ENCODE measurements at places on chromosomes 7 and 10.

DNA sequence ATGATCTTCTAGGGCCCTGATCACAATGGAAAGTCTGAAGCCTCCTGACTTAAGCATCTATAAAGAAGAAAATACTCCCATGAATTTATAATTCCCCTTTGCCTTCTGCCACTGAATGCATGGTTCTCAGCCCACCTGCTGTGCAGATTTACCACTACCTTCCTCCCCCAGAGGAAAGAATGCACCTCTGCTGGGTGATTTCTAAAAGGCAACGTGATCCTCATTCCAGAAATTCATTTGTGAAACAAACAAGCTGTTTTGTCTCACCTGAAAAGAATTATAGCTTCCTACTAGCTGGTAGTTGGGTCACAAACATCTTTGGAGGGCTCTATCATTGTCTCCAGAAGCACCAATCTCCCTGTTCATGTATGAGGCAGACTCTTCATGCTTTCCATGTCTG is 320.2 kb downstream of the CDC14C start:
- no peak for DNase-seq

DNA sequence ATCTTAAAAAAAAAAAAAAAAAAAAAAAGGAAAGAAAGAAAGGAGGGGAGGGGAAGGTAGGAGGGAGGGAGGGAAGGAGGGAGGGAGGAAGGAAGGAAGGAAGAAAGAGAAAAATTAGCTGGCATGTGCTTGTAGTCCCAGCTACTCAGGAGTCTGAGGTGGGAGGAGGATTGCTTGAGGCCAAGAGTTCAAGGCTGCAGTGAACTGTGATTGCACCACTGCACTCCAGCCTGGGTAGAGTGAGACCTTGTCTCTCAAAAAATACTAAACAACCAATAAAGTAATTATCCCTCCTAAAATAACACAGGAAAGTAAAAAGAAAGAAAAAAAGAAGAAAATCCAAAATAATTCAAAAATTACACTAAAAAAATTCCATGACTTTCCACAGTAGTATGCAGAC is 13.8 kb upstream of the NRF1 start:
- DNase-seq = no peak

DNA sequence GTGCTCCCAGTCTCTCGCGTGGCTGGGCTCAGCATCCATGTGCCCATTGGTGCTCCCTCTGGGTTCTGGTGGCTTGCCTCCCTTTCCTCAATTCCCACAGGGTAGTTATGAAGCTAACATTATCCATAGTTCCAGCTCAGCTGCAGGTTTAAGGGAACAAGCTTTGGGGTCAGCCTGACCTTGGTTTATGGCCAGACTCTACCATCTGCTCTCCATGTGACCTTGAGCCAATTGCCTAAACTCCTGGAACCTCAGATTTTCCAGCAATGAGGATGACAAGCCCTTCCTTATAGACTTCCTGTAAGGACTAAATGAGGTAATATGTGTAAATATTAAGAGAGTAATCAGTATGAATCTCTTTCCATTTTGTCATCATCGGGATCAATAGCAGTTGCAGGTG is 10.1 kb upstream of the SLC29A3 start:
- no peak for DNase-seq

GRCh38 chr10:71213127-71213621 is 804 bp downstream of the UNC5B start:
- no peak for DNase-seq

- DNase-seq = peak; percentile 60
These were observed 37.8 kb upstream of the PSAP start for GRCh38 chr10:71888623-71889387.

DNA sequence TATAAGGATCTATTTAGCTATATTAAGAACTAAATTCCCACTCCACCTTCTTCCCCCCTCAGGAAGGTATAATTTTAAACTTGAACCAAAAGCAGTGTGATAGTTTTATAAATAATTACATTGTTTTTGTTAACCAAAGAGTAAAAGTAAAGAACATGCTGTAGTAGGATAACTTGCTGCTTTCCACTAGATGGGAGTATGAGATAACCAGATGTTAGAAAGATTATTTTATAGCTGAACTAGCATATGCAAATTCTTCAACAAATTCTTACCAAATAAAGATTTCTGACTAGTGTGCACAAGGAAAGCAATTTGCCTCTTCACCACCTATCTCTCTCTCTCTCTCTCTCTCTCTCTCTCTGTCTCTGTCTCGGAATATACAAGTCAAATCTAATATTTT is 31.8 kb downstream of the TES start:
- no peak for DNase-seq

- DNase-seq = no peak
These were observed 7.9 kb downstream of the NUB1 start for GRCh38 chr7:151349507-151349853.

GRCh38 chr10:46323176-46323575 is 36.4 kb downstream of the ANTXRL start:
- DNase-seq = no peak

GRCh38 chr7:84113286-84113685 is 81.3 kb downstream of the SEMA3A start:
- DNase-seq = no peak

DNA sequence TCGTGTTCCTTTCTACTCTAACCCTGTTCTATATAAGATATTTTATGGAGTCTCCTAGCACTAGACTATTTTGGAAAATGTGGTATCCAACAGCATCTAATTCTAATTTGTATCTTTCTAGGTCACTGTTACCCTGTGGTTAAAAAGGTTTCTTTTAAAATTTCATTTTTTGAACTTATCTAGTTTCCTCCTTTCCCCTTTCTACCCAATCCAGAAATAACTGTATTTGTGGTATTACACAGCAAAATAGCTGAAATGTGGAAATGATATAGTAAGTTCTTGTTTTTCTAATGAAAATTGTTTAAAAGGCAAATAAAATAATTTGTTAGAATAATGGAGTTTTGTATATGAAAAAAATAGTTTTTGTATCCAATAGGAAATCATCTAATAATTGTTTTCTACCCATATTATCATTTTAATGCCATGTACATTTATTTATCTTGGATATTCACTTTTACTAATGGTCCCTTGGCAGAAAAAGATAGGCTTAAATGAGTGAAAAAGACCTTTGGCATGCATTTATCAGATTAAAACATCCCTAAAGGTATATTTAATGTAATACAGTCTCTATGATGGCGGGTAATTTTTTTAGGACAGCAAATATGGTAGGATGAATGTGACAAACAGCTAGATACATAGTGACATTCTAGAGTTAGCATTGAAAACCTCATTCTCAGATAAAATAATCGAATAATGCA is 175.5 kb upstream of the PLXDC2 start:
- no peak for DNase-seq

DNA sequence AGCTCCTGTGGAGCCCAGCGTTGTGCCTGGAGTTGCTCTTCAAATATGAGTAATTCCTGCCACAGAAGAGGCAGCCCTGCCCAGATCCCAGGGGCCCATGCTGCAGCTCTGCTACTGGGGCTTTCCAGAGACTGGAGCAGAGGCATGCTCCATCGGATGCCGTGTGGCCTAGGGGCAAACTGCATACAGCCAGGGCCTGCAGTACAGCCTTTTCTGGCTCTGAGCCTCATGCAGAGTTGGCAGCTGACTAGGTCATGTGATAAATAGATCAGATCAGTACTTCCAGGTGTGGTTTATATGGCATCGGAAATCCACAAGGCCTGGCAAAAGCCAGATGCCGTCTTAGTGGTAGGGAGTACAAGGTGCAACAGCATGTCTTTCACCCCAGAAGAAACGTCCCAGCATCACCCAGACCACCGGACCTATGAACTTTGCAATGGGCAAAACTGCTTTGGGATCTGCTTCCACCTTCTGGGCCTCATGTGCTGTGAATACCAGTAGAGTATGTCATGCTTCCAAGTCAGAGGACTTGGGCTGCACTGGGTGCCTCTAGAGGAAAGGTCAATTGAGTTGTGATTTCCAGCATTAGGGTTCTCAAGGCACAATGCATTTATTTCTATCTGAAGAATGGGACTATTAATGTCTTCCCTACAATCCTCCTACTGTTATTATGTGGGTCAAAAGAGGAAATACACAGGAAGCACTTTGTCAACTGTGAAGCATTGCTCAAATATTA is 250.7 kb upstream of the ZNF32 start:
- no peak for DNase-seq

- no peak for DNase-seq
These were observed 2.6 kb downstream of the PLEKHS1 start for GRCh38 chr10:113754125-113754524.

DNA sequence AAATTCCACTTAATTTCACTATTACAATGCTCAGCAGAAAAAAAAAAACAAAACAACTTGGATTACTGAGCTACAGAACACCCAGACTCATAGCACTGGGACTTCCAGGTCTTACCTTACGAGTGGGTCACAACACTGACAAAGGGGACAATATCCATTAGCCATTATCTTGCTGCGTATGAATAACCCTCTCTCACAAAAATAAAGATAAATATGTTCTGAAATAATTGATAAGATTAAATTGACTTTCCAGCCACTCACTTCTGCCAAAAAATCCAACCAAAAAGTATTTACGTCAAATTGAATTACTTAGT is 128.7 kb downstream of the PKD1L1 start:
- DNase-seq = no peak

GRCh38 chr7:3028758-3029093 is 14.9 kb downstream of the CARD11 start:
- no peak for DNase-seq

DNA sequence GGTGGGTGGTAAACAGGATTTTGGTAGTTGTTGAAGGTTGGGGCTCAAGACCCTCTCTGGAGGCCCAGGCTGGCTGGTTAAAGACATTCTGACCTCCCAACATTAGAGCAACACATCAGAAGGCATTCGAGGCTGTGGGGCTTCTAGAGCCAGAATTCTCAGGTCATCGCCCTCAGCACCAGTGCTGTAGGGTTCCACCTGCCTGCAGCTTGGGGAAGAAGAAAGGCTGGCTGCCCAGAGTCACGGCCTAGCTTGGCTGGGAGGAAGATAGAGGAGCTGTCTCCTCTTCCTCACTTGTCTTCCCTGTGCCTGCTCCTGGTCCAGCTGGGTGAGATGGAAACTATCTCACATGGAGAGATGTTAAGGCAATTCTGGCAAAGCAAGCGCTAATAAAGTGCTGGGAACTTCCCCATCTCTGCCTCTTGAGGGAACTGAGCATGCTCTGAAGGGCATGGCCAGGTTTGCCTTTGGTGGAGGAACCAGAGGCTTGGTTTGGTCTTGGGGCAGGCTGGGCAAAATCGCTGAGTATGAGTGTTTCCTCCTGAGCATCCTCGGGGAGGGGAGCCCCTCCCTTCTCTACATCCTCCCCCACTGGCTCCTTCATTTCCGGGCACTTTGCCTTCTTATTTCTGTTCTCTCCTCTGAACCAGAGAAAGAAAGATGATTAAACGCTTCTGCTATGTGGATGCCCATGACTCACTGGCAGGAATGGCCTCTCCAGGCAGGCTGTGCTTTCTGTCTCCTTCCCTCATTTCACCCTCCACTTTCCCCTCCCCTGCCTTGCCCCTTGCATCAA is 509.0 kb upstream of the PODXL start:
- DNase-seq = no peak

DNA sequence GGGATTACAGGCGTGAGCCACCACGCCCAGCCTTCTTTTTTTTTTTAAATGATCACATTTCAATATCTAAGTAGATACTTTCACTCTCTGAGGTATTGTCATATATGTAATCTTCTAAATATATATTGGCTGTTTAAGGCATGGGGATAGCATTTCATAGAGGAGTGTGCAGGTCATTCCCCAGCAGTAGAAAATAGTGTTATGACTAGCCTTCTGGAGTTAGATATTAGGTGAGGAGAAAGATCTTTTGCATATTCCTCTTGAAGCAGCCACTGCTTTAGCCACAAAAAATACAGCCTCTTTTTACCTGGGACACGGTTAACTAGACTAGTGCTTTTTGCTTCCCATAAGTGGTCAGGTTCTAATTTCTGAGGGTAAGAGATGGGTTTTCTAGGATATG is 28.9 kb downstream of the ADD3 start:
- DNase-seq = no peak

DNA sequence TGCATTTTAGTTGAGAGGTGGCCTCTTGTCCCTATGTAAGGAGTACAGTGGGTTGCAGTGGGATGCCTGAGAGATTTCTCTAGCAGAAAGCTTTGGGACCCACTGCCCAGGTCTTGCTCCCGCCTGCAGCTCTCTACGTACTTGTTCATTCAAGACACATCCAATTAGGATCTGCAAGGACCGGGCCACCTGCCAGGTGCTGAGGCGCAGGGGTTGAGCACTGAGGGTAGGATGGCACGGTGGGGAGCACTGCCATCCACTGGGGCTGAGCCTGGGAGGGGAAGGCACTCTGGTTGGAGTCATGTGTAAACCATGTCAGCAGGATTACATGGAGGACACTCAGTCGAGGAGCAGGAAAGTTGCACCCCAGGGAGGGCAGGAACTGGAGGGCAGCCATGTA is 191.1 kb upstream of the GRB10 start:
- no peak for DNase-seq

DNA sequence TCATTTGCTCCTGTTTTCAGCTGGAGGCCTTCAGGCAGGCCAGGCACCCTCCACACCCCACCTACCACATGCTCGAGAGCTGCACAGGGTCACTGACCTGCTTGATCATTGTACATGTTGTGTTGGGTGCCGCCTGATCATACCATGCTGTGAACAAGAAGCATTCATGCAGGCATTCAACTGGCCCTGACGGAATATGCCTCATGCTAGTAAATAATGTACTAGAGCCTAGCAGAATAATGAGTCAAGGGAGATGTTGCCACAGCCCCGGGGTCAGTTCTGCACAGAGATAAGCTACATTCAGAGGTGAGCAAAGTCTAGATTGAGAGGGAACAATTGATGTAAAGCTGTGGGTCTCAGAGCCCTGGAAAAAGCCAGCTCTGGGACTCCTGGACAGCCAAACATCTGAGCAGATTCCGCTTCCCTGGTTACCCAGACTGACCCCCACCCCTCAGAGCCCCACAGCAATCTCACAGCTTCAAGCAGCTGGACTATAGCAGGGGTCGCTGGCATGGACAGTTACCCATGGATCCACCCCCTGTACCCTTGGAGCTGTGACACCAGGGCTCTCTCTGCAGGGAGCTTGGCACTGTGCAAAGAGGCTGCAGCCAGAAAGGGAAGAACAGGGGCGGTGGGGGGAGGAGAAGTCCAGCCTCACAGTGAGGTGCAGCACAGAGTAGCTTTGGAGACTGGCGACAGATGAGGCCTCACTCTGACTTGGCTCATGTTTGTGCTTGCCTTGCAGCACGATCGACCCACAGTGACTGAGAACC is 86.6 kb downstream of the FRMPD2 start:
- no peak for DNase-seq

- DNase-seq = no peak
These were observed 64.5 kb upstream of the PDLIM1 start for GRCh38 chr10:95355301-95355700.

DNA sequence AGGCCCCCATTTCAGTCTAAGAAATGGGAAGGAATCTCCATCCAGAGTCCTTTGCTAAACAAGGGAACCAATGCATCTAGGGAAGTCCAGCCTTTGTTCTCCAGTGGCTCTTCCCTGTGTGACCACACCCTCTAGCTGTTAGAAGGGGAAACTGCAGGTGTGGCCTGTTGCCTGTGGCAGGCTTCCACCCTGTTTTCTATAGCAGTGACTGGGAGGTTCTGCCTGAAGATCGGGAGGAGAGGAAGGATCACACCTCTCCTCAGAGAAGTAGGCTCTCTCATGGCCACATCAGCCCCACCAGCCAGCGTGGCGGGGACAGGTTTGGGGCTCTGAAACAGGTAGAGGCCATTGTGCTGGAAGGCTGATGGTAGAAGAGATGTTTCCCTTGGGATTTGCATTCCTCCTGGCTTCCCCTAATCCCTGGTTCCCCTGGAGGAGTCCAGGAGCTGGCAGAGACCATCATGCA is 47.7 kb upstream of the TRIM8 start:
- DNase-seq = no peak

Data from stimulated activated CD8-positive, alpha-beta memory T cell treated with anti-CD3 and anti-CD28 coated beads, Interleukin-15, amount 100 ng/mL, for 48 hours (primary cell).